ENCODE measurements at places on chromosomes 4 and X.

- no peak for DNase-seq
Measured at GRCh38 chrX:70421618-70422017, 1.5 kb upstream of the GDPD2 start.

- DNase-seq = no peak
Measured at GRCh38 chrX:37686996-37687395, 1.4 kb downstream of the XK start.

DNA sequence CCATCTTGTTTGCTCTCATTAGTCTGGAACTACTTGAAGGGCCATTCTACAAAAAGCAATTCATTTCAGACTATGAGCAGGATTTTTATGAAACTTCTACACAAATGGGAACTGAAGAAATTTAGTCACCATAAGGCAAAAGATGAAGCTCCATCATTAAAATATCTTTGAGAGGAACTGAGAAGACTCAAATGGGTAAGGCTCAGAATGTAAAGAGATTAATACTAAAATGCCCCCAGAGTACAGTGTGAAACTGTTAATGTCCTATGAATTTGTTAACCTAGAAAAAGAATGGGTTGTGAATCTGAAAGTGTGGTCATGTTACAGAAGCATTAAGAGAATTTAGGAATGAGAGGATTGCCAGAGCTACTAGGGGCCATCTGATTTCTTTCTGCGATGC, 77.9 kb upstream of the SLC7A11 start:
- no peak for DNase-seq

- no peak for DNase-seq
Measured at GRCh38 chr4:77826275-77826674, 7.1 kb upstream of the CNOT6L start.

DNA sequence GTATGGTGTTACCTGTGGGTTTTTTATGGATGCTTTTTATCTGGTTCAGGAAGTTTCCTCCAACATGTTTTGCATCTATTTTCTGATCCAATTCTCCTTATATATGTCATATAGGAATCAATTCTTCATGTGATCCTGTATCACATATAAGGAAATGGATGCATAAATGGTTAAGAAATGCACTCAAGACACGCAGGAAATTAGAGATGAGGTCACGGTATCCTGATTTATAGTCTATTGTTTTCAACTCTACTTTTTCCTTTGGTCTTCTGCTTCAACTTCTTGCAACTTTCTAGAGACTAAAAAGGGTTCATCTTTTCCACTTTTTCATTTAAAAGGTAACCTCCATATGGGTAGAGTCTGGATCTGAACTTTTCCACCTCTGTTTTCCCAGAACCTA, 33.6 kb upstream of the IL13RA1 start:
- no peak for DNase-seq

DNA sequence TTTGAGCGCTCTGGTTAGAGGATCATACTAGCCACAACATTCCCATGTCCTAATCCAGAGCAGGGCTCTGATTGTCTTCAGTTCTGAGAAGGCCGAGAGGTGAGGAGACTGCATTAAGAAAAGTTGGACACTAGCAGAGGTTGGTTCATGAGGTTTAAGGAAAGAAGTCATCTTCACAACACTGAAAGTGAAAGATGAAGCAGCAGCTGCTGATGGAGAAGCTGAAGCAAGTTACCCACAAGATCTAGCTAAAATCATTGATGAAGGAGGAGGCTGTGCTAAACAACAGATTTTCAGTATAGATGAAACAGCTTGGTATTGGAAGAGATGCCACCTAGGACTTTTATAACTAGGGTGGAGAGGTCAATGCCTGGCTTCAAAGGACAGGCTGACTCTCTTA, 36.8 kb downstream of the RAP1GDS1 start:
- no peak for DNase-seq

- DNase-seq = no peak
Measured at GRCh38 chr4:156909010-156909409, 62.6 kb downstream of the PDGFC start.

DNA sequence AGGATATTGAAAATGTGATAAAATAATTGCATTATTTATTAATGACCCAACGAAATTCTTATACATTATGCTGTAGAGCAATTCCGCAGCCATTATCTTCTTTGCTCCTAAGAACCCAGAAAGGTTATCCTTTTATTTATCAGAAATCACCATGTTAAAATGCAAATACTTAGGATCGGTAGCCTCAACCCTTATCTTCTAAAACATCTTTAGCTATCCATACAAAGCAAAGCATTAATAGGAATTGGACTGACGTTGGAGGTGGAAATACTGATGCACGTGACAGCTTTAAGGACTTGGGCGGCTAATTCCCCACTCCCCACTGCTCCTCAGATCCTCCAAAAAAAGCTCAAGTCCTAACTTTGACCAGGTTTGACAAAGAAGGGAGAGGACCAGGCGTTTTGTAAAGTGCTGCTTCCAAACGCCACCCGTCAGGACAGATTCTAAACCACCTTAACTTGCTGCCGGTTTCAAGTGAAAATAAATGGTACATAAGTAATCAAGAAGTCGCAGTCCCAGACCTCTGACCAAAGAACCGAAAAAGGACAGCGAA, 539 bp upstream of the SPCS3 start:
- DNase-seq = no peak

DNA sequence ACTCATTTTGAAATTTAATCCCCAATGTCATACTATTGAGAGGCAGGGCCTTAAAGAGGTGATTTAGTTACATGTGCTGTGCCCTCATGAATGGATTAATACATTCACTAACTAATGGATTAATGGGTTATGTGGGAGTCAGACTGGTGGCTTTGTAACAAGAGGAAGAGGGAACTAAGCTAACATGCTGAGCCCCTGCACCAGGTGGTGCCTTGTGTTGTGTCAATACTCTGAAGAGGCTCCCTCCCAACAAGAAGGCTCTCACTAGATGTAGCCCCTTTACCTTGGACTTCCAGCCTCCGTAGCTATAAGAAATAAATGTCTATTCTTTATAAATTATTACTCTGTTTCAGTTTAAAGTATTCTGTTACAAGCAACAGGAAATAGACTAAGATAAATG, 411.9 kb upstream of the EMCN start:
- DNase-seq = no peak

Data from posterior cingulate gyrus (tissue), 11 donors.